ENCODE measurements at places on chromosomes 16 and 17.
A peak's percentile ranks its signal among the peaks of the same experiment; 100 is the strongest.

DNA sequence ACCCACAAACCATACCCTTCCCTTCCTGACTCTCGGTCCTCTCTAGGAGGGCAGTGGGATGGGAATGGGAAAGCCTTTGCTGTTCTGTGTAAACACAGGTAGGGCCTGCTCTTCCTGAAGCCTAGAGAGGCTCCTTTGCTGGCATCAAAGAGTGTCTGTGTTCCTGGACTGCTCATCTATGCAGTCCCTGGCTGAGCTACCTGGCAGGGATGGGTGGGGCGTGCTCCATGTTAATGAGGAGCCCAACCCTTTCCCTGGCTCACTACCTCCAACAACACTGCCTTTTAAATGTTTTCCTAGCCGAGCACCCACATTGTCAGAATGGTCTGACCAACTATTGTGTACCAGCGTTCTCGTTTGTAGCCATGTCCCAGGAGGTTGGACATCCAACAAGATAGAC lies 26.6 kb upstream of the NAGLU start:
- no peak for DNase-seq

- peak; percentile 80 for DNase-seq
These were observed 1.7 kb upstream of the ANKRD13B start for GRCh38 chr17:29591146-29591736.

DNA sequence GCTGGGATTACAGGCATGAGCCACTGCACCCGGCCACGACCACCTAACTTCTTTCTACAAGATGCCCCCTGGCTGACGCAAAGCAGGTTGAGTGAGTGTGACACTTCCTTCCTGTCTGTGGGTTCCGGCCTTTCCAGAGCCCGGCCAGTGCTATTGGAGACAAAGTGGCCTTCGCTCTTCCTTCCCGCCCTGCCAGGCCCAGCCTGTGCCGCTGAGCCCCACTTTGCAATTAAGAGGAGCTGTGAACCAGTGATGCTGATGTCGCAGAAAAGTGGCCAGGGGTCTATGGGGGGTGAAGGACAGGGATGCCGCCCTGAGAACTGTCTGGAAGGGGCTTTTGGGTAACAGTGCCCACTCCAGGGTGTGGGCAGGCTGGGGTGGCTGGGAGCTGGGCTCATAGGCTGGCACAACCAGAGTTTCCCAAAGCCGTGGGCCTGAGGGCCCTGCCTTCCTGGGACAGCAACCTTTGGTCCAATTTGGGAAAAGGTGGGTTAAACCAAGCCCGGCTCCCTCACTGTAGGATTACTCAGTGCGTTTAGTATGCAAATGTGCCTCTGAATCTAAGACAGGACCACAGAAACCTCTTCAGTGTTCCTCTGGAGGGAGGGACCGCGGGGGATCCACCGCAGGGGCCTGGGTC lies 174.9 kb downstream of the SEC14L1 start:
- no peak for DNase-seq

- DNase-seq, result no peak
These were observed 6.3 kb upstream of the NLRC3 start for GRCh38 chr16:3583303-3584038.

- peak; percentile 38 for DNase-seq
These were observed 25.5 kb upstream of the MYO15B start for GRCh38 chr17:75561927-75562603.

- DNase-seq, result no peak
These were observed 32.7 kb upstream of the LITAF start for GRCh38 chr16:11619327-11619851.

GRCh38 chr17:41403404-41404023 lies 6.1 kb upstream of the KRT31 start:
- no peak for DNase-seq

DNA sequence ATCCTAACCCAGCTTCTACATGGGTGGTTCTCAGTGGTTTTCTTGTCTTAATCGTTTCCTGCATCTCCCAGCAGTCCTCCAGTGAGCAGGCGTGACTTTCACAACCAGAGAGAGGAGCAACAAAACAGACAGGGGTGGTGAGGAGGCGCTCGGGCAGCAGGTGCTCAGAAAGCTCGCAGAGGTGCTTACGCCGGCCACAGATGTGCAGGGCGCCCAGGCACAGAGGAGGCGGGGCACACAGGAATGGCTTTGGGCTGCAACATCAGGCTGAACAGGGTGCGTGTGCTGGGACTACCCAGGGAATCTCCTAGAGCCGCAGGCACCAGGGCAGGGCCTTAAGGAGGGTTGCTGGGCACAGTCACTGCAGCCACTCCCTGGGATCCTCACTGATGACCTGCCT lies 32.6 kb downstream of the KLHDC4 start:
- no peak for DNase-seq

DNA sequence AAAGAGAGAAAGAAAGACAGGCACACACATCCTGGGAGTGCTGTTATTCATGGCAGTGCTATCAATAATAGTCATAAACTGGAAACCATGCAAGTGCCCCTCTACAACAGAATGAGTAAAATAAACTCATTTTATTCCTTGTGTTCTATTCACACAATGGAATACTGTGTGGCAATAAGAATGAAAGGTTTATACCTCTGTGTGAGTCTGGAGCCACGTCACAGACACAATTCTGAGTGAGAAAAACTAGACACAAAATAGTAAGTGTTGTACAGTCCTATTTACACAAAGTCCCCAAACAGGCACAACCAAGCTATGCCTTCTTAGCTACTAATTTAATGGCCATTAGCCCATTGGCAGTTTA lies 429.7 kb downstream of the SLC39A11 start:
- no peak for DNase-seq

DNA sequence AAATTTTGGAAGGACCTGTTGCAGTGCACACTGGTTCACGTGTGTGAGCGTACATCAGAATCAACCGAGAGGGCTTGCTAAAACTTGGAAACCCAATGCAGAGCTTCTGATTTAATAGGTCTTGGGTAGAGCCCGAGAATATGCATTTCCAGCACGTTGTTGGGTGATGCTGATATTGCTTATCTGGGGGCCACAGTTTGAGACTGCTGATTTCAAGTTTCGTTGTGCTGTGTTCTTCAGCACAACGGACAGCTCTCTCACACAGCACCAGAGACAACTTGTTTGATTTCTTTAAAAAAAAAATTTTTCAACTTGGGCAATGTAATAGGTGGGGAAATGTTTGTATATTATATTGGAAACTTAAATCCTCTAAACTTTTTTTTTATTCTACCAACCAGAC lies 9.4 kb downstream of the OR4D2 start:
- DNase-seq, result no peak

- DNase-seq, result no peak
These were observed 10.2 kb downstream of the DPEP1 start for GRCh38 chr16:89623511-89624261.

- no peak for DNase-seq
These were observed 41.8 kb downstream of the TNRC6A start for GRCh38 chr16:24771132-24771778.

DNA sequence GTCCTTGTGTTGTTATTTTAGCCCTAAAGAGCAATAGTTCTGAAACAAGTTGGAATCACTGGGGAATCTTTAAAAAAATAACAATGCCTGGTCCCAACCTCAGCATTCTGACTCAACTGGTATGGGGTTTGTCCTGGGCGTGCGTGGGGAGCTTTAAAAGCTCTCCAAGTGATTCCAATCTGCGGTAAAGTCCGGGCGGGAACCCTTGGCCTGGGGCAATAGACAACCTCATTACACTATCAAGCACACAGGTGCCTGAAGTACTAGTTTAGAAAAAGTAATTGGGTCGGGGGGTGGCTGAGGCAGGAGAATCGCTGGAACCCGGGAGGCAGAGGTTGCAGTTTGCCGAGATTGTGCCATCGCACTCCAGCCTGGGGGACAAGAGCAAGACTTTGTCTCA lies 4.4 kb downstream of the STX8 start:
- no peak for DNase-seq

DNA sequence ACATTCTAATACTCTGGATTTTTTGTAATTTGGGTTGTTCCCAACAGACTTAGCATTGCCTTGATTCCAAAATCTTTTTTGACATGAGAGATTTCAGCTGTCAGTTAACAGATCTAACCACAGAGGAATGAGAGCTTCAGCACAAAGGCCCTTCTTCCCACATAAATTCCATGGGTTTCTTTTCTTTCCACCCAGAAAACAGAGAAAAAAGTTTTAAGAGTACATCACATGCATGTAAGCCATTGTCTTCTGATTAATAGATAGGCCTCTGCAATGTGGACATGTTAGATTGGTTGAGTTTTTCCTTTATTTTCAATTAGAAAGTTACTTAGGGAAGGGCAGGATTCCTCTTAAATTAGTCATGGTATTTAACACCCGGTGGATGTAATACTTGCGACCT lies 939 bp downstream of the MYH8 start:
- no peak for DNase-seq

DNA sequence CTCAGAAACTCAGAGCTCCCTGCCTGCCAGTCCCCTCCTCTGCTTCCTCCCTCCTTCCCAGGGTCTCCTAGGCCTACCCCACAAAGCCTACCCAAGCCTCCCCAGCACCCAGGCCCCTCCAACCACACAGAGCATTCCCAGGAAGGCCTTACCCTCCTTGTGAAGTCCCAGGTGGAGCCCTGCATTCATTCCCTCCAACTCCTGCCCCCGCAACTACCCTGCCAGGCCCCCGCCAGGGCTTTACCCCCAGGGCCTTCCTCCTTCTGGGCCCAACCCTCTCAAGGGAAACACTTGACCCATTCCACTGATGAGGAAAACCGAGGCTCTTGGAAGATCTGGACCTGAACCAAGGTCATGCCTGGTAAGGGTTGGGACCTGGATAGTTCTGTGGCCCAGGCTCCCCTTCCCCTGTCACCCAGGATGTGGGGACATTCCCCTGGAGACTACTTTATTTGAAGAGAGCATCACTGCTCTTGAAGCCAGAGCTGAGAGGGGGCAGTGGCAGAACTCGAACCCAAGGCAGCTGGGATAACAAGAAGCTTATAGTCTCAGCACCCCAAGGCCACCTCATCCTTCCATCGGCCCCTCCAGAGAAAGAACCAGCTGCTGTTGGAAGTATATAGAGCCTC lies 12.5 kb downstream of the PLLP start:
- DNase-seq, result no peak

All from HuH-7.5 (cell line).